ENCODE measurements at places on chromosomes 1 and 21. TPM values are rescaled to one million over a fixed set of nuclear protein-coding genes. Genes with fewer than 3 reads are reported as not detected.

ZNF670 gene
- 6.6 TPM for polyA plus RNA-seq

TDRD5 gene
- polyA plus RNA-seq: 2.8 TPM

PLOD1 gene
- 120 TPM for polyA plus RNA-seq

RNASEL gene
- polyA plus RNA-seq: 14.4 TPM

GRCh38 chr1:155910621-155911121, 478 bp downstream of the RIT1 start:
- DNase-seq: peak; percentile 30

DNA sequence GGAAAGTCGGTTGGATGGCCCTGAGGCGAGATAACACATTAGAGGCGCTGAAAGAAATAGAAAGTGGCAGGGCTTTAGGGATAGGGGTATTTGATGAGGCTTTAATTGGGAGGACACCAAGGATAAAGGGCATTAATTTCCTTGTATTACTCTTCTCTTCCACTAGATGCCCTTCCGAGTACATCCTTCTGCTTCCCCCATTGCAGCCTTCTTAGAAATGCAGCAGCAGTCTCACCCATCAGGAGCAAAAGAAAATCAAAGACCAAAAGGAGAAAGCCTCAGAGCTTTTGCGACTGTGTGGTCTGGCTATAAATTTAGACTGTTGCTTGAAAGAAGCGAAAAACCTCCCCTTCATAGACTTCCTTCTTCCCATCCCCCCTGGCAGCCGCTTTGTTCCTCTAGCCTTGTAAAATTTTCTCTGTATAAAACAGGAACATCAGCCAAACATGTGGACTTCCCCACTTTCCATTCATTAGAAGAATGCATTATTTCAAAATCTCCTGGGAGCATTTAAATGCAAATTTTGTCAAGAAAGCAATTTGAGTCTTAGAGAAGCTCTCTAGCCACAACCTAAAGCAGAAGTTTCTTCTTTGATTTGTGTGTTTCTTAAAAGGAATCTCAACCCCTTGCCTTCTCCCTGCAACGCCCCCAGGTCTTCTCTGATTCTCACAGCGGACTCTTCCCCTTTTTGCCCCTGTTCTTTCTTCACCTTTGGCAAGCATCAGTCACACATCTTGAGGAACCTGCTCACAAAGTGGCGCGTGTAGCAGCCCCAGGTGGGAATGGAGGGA, 76.6 kb downstream of the NDUFS5 start:
- DNase-seq: peak; percentile 82

DNA sequence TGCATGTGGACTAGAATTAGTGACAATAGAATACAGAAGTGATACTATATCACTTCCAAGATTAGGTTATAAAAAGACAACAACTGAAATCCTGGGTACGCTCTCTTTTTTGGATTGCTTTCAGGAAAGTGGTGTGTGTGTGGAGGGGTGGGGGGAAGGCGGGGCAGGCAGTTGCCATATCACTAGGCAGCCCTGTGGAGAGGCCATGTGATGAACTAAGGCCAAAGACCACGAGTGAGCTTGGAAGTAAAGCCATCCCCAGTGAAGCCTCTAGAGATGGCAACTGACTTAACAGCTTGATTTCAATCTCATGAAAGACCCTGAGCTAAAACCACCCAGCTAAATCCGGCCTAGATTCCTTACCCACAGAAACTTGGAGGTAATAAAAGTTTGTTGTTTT, 6.2 kb upstream of the ASPM start:
- no peak for DNase-seq

IVNS1ABP gene
- polyA plus RNA-seq: 349 TPM

GRCh38 chr1:20190256-20191160, 4.2 kb upstream of the PLA2G2C start:
- no peak for DNase-seq

DNA sequence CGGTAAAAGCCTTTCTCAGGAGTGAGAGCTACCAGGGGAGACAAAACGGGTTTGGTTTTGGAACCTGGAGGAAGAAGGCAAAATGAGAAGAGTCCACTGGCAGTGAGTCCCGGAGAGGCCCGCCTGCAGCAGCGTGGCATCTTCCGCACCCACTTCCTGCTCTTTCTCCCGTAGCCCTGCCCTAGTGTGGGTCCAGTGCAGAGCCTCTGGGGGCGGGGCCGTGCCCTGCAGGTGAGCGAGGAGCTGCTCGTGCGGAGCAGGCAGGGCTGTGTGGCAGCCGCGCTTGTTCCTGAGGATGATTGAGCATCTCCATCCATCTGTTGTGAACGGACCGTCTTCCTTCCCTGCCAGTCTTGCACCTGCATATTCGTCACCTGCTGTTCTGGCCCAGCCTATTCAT, 66.5 kb downstream of the PEX14 start:
- no peak for DNase-seq

DNA sequence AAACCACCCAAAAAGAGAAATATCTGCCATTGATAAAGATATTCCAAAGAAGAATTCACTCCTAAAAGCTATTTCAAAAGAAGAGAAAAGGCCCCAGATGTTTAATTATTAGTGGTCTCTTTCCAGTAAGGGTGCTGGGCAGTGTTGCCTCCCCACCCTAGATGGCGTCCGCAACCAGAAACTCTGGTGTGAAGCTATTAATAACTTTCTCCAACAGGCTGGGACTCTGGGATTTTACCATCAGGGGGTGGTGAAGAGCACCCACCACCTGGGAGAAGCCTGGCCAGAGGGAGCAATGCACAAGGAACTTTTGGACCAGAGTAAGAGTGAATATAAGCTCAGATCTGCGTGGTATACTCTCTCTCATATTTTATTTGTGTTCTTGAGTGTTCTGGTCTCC, 115.4 kb upstream of the TIAM1 start:
- DNase-seq: no peak

GRCh38 chr1:209896346-209896745, 41.7 kb upstream of the SYT14 start:
- DNase-seq: no peak

GRCh38 chr21:30880914-30881313, 466 bp downstream of the KRTAP11-1 start:
- DNase-seq: no peak

GRCh38 chr21:34988625-34989024, 60.5 kb downstream of the RUNX1 start:
- no peak for DNase-seq

DNA sequence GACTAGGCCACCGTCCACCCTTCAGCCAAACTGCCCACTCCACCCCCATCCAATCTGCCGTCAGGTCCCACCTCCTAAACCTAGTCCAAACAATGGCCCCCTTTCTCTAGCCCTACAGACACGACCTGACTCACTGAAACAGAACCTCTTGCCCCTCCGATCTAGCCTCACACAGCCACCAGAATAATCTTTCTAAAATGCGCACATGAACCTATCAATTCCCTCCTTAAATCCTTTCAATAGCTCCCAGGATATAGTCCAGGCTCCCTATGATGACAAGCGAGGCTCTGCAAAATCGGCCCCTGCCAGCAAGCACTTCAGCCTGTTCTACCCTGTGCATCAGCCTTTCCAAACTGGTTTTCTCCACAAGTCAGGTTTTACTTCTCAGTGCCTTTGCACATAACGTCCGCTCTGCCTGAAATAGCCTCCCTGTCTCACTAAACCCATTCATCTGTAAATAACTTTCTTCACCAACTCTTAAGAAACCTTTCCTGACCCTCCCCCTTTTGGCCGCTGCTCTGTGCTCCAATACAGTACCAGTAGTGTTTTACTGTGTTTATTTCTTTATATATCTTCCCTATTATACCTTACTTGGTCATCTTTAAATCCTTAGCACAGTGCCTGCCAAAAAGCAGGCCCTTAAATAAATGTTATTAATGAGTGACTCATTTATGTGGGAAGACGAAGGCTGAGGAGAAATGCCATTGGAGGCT, 9.0 kb upstream of the CDC20 start:
- no peak for DNase-seq

DNA sequence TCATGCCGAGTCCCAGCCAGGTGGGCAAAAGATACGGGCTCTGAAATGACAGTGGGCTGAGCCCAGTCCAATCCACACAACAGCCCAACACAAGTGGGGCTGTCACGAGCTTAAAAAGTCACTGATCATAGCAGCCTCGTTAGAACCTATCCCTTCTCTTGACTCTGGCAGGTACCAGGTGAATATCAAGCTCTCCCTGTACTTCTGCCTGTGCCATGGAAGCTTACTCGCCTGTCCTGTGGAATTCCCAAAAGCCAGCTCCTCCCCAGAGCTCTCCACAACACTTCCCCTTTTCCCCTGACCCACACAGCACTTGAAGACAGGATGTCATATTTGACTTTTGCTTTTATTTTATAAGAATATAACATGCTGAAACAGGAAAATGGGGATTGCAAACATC, 5.9 kb downstream of the RGS16 start:
- no peak for DNase-seq

PGBD5 gene
- polyA plus RNA-seq: 8.7 TPM

DNA sequence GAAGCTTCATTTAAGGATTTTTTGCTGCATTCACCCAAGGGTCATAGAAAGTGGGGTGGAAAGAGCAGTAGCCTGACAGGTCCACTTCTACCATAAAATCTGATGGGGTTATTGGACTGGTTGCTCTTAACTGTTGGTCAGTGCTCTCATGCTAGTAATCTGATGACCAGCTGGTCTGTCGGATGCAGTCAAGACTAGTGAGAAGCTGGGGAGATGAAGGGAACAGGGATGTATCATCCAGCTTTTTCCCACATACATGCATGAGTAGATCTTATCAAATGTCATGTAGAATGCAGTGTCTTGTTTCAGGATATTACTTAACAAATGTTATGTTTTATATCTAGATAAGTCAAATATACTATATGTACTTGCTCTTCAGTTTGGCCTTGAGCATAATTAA, 11.1 kb downstream of the ATP1B1 start:
- DNase-seq: no peak

ANGPTL3 gene
- 7.8 TPM for polyA plus RNA-seq

DNA sequence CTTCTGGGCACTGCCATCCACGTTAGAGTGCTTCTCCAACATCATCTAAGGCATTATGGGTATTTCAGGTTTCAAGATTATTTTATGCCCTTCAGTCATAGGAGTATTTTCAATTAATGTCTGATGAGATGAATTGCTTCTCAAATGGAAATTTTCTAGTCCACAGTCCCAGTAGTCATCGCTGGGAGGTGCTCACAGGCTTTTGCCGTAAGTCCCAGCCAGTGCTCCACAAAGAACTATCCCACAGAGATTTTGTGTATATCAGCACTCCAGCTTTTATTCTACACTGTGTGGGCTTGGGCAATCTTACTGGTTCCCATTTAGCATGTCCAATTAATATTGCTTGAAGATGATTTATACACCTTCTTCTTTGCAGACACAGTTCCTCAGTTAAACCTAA, 61.0 kb downstream of the SMYD2 start:
- no peak for DNase-seq

DNA sequence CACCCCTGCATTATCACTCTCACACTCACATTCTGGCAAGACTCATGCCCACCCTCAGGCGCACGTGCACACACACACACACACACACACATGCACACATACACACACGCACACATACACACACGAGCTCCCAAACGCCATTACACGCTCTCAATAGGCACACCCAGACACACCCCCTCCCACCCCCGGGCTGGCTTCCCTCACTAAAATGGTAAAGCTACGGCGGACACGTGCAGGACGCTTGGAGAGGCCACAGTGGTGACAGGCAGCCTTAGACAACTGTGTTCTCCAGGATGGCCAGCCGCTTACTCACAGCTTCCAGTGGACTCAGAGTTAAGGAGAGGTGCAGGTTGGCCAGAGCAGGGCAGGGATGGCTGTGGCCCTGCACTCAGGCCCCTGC, 10.1 kb downstream of the MATN1 start:
- no peak for DNase-seq

DNA sequence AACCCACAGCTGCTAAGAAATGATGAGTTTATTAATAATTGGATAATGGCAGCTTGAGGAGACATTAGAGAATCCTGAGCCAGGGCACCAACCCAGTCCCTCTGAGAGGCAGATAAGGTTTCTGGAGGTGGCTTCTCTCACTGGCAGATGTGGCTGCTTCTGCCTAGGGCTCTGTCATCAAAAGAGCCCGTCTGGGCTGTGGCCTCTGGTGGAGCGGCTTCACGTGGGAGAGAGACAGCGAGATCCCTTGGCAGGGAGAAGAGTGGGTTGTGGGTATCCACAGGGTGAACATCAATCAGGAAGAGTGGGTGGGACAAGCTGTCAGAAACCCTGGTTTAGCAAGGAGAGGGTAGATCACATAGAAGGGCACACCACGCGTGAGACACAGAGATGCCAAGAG, 30.0 kb downstream of the VWA5B1 start:
- DNase-seq: no peak

USH2A gene
- 0.31 TPM for polyA plus RNA-seq

- DNase-seq: no peak
Observed at GRCh38 chr1:204263254-204263910, 49.6 kb upstream of the GOLT1A start.
